Activated CD4-positive, alpha-beta T cell treated with anti-CD3 and anti-CD28 coated beads, Interleukin-2, amount 10 ng/mL, durations not matched to agents 7 days and 5 days (primary cell): ENCODE measurements at places on chromosomes 5 and 9.

- no peak for DNase-seq
Measured at GRCh38 chr5:19406576-19407365, 581.2 kb downstream of the CDH18 start.

DNA sequence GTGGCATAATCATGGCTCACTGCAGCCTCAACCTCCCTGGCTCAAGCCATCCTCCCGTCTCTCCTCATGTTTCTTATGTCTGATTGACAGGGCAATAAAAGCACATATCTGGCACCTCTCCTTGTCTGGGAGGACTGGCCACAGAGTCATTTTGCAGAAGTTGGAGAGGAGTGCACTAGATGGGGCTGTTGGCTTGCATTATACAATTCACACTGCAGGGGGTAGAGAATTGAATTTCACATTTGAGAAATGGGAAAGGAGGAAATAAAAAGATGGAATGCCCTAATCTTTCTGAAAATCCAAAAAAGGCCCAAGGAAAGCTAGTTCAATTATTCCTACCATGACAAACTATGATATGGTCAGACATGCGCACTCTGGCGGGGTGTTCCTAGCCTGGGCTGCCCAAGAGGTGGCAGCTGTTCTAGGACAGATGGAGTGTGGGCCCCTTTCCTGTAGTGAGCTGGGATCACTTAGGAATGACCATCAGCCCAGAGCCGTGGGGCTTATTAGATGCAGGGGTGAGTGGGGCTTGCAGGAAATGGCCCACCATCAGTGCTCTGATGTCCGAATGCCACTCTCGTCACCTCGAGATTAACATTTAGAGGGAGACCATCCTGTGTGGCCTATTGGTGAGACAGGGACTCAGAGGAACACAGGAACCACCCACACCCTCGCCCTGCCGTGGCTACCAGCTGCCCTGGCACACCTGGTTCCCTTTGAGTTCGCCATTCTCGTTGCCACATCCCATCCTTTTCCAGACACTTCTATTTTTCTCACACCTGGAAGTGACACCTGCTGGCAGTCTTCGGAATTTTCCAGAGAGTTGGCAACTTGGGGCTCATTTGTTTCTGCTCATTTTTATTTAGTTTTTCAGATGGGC is 21.8 kb upstream of the ANKRD18A start:
- no peak for DNase-seq

DNA sequence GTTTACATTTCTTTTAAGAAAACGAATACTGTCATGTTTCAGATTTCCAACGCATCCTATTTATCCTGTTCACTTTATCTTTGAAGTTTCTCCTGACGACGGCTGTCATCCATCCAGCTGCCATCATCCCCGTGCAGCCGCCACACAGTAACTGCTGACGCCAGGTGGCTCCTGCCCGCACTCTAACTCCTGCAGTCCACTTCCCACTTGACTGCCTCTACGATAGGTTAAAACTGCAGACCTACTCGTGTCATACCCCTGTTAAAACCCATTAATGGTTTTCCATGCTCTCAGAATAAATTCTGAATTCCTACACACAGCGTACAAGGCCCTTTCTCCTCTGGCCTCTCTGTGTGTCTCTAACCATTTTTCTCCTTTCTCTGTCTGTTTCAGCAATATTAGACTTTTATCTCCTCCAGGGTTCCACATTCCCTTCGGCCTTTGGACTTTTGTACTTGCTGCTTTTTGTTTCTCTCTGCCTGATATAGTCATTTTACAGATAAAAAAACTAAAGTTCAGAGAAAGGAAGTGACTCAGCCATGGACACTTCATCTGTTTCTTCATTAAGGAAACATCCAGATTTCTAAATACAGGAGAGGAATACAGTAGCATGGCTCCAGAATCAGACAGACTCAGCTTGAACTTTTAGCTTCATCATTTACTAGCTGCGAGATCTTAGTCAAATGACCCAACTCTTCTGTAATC is 84.9 kb downstream of the ADAMTS12 start:
- no peak for DNase-seq

DNA sequence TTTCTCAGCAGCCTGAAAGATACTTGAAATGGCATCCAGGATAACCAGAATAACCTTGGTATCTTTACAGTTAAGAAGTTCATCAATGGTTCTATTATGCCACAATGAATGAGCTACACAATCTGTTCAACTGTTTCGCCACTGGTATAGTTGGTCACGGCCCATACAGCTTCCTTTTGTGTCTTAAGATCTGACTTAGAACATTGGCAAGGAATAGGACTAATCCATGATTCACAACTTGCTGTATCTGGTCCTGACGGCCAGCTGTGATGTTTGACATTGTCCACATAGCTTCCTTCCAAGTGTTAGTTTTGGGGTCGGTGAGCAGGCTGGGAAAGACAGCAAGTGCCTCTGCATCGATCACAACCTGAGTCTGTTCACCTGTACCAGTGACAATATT is 113.3 kb upstream of the RAD23B start:
- DNase-seq: no peak

GRCh38 chr5:36161361-36161760 is 9.4 kb downstream of the SKP2 start:
- DNase-seq: no peak

DNA sequence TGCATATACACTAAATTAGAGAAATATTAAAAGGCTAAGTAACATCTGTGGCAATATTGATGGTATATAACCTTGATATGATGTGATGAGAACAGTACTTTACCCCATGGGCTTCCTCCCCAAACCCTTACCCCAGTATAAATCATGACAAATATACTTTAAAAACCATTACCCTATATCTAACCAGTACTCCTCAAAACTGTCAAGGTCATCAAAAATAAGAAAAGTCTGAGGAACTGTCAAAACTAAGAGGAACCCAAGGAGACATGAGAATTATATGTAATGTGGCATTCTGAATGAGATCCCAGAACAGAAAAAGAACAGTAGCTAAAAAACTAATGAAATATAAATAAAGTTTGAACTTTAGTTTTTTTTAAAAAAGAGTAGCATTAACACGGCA is 7.3 kb upstream of the IFNB1 start:
- no peak for DNase-seq

- no peak for DNase-seq
Measured at GRCh38 chr5:158814521-158814920, 285.2 kb downstream of the EBF1 start.

DNA sequence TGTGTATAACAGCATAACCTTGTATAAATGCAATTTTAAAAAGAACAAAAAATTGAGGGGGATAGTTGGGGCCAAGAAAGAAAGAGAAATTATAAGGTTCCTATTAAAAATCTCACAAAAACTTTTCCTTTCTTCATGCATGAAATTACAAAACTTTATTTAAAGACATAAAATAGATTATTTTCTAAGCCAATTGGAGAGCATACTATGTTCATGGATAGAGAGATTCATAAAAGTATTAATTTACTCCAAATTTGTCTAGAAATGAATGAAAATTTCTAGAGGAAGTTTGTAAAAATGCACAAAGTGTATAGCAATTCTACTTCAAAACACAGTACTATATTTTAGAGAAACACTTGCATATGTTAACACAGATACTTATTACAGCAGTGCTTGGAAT is 200.4 kb downstream of the PCSK1 start:
- DNase-seq: no peak

GRCh38 chr9:37550781-37551180 is 25.4 kb downstream of the FBXO10 start:
- no peak for DNase-seq

- DNase-seq: no peak
Measured at GRCh38 chr9:115799734-115800133, 353.9 kb upstream of the PAPPA start.

DNA sequence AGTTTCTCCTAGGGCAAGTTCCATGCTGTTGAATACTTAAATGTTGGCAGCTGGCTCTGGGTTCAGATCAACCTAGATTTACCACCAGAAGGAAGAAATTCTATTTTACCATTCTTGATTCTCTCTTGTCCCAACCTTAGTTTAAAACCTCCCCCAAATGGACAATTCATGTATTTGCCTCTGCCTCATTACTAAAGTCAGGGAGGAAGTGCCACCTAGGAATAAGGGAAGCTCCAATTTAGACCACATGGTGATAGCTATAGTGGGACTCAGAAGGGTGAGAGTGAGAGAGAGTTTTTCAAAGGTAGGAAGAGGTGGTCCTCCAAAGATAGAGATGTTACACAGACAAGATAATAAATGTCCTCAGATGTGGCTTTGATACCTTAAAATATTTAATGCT is 53.4 kb upstream of the PAM start:
- DNase-seq: no peak

GRCh38 chr9:114141553-114142402 is 13.6 kb upstream of the COL27A1 start:
- DNase-seq: no peak

- DNase-seq: no peak
Measured at GRCh38 chr9:137025517-137025966, 2.5 kb downstream of the ABCA2 start.

DNA sequence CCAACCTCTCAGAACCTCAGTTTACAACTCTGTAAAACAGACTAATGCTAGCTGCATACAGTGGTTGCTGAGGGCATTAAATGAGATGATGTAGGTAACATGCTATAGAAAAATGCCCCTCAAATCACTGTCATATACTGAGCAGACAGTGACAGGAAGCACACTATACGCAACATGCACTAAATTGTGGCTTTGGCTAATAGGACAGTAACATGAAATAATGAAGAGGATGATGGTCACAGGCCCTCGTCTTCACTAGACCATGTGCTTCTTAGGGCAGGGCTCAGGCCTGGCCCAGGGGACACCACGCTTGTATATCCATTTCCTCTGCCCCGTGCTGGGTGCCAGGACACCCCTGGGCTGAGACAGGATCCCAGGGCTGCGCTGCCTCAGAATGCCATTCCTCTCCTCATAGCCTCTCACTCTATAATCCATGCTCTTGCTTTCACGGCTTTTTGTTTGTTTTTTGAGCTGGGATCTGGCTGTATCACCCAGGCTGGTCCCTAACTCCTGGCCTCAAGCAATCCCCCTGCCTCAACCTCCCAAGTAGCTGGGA is 18.9 kb downstream of the CSF1R start:
- no peak for DNase-seq

GRCh38 chr5:121628783-121629182 is 222.9 kb upstream of the FTMT start:
- no peak for DNase-seq

GRCh38 chr9:87800456-87800855 is 74.5 kb downstream of the CTSL start:
- DNase-seq: no peak

GRCh38 chr9:121486043-121486442 is 13.6 kb downstream of the GGTA1 start:
- no peak for DNase-seq

DNA sequence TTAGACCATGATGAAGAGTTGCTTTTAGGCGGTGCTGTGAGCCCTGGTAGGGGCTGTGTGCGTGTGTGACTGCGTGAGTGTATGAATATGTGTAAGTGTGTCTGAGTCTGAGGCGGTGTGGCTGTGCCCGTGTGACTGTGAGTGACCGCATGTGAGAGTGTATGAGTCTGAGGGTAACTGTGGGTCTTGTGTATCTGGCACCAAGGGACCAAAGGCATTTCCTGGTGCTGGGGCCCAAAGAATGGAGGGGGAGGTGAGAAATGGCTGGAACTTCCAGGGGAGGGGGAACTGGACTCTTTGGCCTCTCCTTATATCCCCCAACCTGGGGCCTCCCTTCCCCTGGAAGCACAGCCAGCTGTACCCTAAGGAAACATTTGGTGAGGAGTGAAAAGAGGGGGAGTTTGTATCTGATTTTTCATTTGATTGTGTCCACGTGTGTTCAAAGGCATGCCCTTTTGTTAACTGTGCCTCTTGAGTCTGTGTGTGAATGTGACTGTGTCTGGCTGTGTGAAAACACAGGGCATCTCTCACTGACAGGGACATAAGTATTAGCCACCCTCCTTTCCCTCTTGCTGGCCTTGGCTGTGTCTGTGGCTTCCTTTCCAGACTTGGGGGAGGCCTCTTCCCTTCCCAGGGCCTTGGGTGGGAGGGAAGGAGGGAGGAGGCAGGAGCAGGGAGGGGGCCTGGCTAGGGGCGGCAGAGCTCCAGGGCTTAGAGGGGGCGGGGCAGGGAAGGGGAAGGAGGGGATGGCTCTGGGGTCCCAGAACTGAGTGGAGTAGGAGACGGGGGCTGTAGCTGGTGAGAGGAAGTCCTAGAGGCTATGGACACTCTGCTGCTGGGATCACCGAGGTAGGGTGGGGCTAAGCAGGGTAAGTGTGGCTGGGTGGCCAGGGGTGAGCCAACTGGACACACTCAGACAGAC is 1.4 kb downstream of the IL11RA start:
- no peak for DNase-seq

- peak; percentile 79 for DNase-seq
Measured at GRCh38 chr9:36328798-36329411, 70.7 kb upstream of the GNE start.

DNA sequence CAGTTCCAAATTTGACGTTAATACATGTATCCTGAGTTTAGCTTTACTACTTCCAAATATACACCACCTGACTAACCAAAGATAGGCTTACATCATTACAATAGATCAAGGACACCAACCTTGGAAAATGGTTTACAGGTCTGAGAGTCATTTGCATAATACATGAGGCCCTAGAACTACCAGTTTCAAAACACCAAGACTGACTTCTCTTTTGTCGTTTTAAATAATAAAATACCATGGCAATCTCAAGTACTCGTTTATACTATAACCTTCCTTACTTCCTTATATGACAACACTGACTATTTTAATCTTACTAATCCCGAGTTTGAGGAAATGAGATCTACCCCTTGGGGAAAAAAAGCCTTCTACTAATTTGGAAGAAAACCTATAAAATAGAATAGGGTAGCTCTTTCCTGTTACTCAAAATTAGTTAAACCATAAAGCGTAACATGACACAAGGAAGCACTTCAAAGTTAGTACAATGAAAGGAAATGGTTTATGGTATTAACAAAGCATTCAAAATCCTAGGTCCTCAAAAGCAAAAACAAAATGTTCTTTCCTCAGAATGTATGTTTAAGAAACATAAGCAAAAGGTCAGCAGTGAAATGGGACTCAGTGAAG is 42.1 kb downstream of the UBQLN1 start:
- DNase-seq: no peak

GRCh38 chr5:142664067-142664466 is 21.8 kb downstream of the FGF1 start:
- DNase-seq: no peak

DNA sequence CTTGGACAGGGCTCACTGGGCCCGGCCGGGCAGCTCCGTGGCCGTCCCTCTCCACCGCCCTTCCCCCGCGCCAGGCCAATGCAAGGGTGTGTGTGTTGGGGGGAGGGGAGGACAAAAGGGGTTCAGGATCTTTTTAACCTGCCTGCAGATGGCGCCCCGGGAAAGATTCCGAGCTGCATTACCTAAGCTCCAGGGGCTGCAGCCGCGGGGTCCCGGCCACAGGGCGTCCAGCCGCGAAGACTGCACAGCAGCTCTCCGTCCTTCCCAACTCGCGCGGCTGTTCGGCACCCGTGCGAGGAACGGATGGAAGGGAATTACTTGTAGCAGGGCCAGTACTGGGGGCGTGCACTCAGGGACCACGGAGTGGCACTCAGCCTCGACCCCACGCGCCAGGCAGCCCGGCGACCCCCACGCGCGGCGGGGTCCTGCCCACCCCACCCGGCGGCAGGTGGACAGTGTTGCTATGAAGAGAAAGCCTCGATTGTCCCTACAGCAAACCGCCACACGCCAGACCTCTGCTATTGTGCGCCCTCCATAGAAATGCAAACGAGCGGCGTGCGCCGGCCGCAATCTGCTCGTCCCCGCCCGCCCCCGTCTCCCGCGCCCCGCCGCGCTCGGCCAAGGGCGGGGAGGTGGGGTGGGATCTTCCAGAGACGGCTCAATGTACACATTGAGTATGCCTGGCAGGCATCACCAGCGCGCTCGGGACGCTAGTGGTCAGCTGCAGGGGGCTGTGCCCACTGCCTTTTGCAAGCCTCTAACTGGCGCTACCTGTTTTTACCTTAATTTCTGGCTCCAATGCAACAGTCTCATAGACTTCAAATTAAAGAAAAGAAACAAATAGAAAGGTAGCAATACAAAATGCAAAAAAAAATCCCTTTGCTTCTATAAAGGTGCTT is 796 bp upstream of the GADD45G start:
- peak; percentile 39 for DNase-seq
